RCC 7860 (cell line): ENCODE measurements at places on chromosomes 16 and 17.
A peak's percentile ranks its signal among the peaks of the same experiment; 100 is the strongest.

- peak; percentile 34 for DNase-seq
These were observed 76.6 kb downstream of the BMERB1 start for GRCh38 chr16:15510992-15511391.

DNA sequence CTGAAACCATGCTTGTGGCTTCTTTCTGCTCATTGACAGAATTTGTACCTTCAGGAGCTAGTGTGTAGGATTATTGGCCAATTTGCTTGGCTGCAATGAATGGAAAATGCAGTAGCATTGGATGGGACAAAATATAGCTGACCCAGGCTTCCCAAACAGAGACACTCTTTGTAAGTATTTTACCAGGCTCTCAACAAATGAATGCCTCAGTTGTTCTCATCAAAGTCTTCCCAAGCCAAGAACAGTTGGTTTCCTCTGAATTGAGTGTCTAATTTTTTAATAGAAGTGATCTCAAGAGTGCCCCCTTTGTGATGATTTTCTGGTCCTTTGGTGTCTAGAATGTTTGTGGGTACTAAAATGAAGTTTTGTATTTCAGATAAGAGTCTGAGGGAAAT is 140.9 kb downstream of the SHISA9 start:
- DNase-seq = no peak

GRCh38 chr16:69055008-69055407 is 50.4 kb upstream of the HAS3 start:
- DNase-seq = no peak

- DNase-seq = no peak
These were observed 7.5 kb downstream of the AXIN2 start for GRCh38 chr17:65553646-65554552.

DNA sequence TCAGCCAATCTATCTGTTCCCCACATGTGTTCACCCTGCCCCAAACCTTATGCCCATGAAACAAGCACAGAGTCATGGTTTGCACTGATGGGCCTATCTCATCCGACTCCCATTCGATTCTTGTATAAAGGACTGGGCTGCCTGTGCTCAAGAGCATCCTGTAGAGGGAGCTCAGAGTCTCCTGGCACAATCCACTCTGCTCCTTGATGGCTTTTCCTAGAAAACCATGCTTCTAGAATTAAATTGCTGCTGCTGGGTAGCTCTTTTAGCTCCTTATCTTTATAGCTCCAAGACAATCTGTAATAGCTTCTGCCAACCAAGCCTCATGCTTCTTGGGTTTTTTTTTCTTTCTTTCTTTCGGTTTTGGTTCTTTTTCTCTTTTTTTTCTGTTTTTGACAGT is 9.7 kb downstream of the ZNF19 start:
- no peak for DNase-seq

GRCh38 chr17:66790501-66791061 is 44.3 kb upstream of the CACNG5 start:
- no peak for DNase-seq

DNA sequence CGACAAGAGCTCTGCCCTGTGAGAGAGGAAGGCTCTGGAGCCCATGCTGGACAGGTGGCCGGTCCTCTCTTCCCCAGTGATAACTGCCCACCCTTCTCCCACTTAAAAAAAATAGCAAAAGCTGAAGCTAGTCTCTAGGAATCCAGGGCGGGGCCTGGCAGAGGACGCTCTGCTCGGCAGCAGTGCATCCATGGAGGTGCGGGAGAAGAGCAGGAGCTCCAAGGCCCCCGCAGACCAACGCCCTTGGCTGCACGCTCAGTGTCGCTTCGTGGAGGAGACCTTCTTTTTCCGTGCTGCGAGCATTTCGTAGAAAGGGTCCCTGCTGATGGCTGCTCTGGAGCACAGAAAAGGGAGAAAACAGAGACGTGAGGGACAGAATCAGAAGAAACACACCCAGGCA is 98.6 kb upstream of the DNAH17 start:
- no peak for DNase-seq

GRCh38 chr17:30093463-30094147 is 23.0 kb upstream of the NSRP1 start:
- peak; percentile 40 for DNase-seq

DNA sequence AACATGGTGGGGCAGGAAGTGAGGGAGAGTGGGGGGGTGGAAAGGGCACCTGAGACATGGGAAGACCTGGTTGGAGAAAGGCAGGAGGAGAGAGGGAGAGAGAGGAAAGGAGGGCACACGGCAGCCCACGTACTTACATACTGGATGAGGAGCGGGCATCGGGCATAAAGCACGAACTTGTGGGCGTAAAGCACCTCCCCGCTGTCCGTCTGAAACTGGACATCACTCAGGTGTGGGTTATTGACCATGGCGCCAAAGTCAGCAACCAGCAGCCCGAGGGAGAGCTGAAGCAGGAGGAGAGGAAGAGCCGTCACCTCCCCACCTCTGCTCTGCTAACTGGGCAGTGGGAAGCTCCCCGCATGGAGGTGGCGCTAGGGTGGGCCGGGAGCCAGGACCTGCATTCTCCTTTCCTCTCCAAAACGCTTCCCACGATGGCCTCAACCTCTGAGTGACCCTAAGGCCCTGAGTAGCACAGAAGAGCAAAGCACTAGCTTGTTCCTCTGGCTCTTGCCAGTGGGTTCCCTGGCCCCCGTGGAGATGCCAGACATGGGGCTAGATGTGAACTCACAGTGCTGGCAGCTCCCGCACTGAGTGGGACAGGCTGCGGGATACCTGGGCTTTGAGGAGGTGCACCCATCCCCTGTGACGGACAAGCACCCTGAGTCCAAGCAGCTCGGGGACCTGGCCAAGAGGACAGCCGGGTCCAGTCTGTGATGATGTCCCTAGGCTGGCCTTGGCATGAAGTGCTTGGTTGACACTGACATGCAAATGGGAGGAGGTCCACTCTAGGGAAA is 16.9 kb downstream of the SLX4 start:
- no peak for DNase-seq

DNA sequence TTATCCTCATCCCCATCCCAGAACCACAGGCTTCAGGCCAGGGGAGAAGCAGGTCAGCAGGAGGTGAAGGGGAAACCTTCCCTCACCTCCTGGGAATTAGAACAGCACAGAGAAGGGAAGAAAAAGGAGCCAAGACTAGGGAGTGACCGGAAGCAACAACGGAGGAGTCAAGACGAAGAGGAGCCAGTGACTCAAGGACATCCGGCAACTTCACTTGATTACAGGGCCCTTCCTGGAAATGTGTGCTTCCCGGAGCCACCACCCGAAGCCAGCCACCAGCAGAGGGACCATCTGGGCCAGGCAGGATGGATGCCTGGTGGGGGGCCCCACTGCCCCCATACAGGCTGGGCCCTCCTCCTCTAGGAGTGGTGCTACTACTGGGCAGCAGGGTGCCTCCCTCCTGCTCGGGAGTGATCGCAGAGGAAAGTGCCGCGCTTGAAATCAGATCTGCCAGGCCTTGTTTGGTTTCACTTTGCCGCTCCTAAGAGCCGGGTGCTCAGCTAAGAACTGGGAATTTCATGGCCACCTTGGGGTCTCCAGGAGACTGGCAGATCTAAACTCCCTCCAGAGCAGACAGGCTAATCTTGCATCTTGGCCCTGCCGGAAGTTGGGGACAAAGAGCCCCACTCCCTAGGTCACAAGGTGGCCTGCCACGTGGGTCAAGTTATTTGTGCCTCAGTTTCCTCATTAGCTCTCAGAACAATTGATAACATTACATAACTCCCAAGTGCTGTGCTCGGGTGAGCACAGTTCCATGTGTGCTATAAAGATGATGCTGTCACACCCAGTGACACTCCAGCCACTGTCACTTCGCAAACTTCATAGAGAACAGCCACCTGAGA is 6.6 kb downstream of the CDC42EP4 start:
- DNase-seq = peak; percentile 91

DNA sequence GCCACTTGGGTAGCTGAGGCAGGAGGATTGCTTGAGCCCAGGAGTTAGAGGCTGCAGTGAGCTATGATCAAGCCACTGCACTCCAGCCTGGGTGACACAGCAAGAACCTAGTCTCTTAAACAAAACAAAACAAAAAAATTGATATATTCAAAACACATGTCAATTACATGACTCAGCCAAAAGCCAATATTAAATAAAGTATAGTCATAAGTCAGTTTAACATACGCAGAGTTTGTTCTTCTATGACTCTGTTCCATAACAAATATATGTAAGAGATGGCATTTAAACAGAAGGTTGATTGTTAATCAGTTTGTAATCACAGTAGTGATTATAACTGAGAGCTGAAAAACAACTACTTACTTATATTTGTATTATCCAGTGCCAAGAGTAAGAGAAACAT is 106.5 kb downstream of the CDH8 start:
- DNase-seq = no peak
